ENCODE measurements at places on chromosomes 7 and 10.

DNA sequence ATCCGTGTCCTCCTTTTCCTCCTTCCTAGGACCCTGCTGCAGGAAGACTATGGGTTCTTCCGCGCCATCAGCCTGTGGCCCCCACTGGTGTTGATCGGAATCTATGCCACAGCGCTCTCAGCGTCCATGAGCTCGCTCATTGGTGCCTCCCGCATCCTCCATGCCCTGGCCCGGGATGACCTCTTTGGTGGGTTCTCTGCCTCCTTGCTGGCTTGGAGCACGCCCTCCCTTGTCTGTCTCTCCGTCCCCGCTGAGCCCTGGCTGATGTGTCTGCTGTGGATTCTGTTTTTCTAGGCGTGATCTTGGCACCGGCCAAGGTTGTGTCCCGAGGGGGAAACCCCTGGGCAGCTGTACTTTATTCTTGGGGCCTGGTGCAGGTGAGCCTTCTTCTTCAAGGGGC lies 7.3 kb upstream of the TRIP6 start:
- DNase-seq = no peak

- DNase-seq = no peak
These were observed 231.3 kb downstream of the MDFIC start for GRCh38 chr7:115153176-115153575.

GRCh38 chr7:138952791-138953190 lies 28.4 kb downstream of the KIAA1549 start:
- DNase-seq = no peak

GRCh38 chr7:36283711-36284130 lies 105.9 kb upstream of the ANLN start:
- no peak for DNase-seq

- no peak for DNase-seq
These were observed 99.6 kb upstream of the SEMA3D start for GRCh38 chr7:85286446-85286845.

GRCh38 chr10:2949948-2950354 lies 117.4 kb upstream of the PFKP start:
- peak; percentile 22 for DNase-seq

All from activated T-helper 1 cell treated with anti-CD3 and anti-CD28 coated beads, Interleukin-2, amount 50 U/mL, for 16 hours (primary cell).